Thoracic aorta endothelial cell (primary cell): ENCODE measurements at places on chromosomes 16 and 17. TPM values are rescaled to one million over a fixed set of nuclear protein-coding genes. Genes with fewer than 3 reads are reported as not detected.

PSMC5 gene
- 80.9 and 93.4 TPM in 2 replicates for total RNA-seq

ITGB4 gene
- 3.7 TPM in 2 replicates for total RNA-seq

CBX8 gene
- 1.9 and 2.4 TPM in 2 replicates for total RNA-seq

RMI2 gene
- total RNA-seq: 8.0 and 15.9 TPM in 2 replicates

KLHL10 gene
- total RNA-seq: not detected in 2 replicates

NRN1L gene
- 0.66 TPM in 1 of 2 replicates, not detected in the other for total RNA-seq

SEPTIN1 gene
- total RNA-seq: under 0.01 and 0.50 TPM in 2 replicates

FN3K gene
- total RNA-seq: 3.7 and 4.9 TPM in 2 replicates
